ENCODE measurements at places on chromosomes 6 and 20.

DNA sequence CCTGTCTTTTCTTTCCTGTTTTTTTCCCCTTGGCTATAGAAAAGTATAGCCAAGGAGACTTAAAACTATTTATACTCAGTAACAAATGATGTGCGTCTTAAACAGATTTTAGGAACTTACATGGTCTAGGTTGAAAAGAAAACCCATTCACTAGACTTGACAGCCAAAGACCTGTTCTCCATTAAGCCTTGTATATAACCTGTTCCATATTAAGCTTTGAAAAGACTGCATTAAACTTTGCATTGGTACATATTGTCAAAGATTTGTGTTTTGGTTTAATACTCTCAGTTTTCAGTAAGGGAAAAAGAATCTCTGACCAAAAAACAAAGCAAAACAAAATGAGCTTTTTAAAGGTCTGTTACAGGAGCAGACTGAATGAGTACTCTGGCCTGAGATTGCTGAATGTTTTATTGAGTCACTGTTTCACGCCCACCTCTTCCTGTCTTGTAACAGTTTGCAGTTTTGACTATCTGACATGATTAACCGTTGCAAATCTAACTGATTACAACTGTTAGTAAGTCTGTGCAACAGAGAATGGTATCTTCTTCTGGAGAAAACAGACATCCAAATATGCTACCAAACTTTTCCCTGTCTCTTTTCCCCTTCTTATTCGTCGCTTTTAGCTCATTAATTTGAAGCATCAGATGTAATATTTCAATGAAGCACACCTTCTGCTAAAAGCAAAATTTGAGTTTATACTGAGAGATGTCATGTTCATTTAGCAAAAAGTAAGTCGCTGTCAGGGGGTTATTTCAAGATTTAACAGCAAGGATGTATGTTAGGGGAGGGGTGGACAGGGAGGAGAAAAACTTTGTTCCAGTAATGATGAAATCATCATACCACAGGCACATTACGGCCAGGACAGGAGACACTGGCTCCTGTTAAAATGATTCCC is 59.1 kb upstream of the SUPT3H start:
- no peak for DNase-seq

DNA sequence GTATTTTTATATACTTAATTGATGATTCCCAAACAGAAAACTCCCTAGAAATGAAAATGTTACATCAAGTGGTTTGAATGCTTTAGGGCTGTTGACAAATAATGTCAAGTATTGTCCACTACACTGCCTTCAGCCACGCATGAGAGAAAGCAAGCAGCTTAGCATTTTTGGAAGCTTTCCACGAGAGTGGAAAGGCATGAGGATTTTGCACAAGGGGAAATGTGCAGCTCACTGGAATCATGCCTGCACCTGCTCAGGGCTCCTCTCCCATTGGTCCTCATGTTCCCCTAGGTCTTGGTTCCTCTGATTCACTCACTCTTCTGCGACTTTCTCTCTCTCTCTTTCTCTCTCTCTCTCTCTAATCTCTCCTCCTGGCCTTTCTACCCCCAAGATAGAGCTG is 439.5 kb upstream of the CDH4 start:
- DNase-seq, result no peak

- DNase-seq, result no peak
Observed at GRCh38 chr6:139920027-139920775, 545.8 kb upstream of the CITED2 start.

DNA sequence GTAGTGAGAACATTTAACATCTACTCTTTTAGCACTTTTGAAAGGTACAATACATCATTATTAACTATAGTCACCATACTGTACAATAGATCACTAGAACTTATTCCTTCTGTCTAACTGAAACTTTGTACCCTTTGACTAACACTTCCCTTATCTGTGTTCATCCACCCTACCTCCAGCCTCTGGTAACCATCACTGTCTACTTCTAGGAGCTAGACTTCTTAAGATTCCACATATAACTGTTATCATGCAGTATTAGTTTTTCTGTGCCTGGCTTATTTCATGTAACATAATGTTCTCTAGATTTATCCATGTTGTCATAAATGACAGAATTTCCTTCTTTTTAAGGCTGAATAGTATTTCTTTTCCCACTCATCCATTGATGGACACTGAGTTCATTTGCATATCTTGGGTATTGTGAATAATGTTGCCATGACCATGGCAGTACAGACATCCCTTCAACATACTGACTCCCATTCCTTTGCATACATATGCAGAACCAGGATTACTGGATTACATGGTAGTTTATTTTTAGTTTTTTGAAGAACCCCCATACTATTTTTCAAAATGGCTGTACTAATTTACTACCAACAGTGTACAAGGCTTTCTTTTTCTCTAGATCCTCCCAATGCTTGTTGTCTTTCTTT is 135.7 kb downstream of the MOXD1 start:
- no peak for DNase-seq

DNA sequence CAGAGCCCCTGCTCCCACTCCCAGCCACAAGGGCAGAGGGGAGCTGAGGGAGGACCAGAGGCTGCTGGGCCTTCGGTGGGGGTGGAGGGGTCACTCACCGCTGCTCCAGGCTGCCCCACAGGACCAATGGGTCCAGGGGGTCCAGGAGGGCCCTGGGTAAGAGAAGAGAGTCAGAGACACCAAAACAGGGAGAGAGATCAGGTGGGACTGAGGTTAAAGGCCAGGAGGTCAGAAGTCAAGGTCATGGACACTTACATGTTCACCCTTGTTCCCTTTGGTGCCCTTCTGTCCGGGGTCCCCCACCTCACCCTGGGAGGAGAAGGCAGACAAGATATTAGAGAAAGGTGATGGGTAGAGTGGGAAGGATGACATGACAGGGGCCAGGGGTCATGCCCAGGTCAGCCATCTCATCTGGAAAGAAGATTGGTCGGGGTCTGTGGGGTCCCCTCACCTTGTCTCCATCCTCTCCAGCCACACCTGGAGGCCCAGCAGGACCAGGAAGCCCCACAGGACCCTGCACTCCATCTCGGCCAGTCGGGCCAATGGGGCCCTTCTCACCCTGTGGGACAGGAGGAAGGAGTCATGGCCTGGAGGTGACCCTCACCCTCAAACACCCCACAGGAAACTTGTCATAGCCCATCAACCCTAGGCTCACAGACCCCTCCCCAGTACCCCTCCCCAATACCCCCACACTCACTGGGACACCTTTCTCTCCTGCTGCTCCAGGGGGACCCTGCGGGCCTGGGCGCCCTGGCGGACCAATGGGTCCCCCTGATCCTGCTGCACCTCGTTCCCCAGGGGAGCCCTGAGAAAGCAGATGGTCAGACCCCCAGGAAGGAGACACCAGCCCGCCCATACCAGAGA is 21.0 kb downstream of the COL11A2 start:
- no peak for DNase-seq

GRCh38 chr6:136753624-136754023 is 38.7 kb downstream of the MAP3K5 start:
- DNase-seq, result no peak

DNA sequence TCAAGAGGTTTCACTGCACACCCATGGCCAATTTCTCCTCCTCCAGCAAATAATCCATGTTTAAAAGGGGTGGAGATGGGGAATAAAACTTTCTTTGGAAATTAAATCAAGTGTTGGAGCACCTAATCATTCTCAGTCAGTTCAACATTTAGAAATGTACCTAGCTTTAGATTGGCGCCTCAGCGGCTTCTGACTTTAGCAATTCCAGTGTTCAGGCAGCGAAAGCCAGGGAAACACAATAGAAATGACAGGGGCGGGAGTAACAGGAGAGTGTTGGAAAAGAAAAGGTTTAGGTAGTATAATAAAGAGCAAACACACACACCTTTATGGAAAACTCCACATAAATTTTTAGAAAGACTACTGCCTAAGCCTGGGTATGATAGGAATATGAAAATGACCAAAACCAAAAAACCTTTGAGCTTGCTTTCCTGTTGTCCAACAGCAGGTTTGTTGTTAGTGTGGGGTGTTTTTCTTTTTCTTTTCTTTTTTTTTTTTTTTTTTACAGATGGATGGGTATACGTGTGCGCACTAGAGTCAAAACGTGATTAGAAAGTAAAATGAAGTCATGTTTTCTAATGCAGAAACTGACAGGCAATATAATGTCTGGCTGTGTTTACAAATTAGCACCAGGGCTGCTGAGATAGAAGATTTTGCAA is 7.7 kb downstream of the TFAP2A start:
- no peak for DNase-seq

- no peak for DNase-seq
Observed at GRCh38 chr20:22562620-22563019, 21.8 kb downstream of the FOXA2 start.

GRCh38 chr6:69693762-69694161 is 103.0 kb downstream of the LMBRD1 start:
- no peak for DNase-seq

- DNase-seq, result no peak
Observed at GRCh38 chr20:51342510-51343236, 199.8 kb downstream of the NFATC2 start.

DNA sequence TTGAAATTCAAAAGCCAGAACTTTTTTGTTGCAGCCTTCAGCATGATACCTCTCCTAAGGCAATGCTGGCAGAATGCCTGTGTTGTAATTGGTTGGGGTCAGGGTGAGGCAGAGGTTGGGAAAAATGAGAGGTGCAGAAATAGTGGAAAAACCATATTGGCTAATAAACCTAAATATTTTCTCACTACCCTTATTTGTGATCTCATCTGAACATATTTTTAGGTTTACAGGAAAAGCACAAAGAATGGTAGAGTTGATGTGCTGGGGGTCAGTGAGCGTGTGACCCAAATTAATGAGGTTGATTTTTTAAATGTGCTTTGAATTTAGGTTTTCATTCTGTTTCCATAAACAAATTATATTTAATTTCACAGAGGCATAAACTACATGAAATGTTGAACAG is 437.3 kb downstream of the HDGFL1 start:
- no peak for DNase-seq

GRCh38 chr20:872855-873520 is 39.5 kb downstream of the FAM110A start:
- DNase-seq, result no peak

All from stimulated activated CD4-positive, alpha-beta T cell treated with anti-CD3 and anti-CD28 coated beads, Interleukin-1b, Interleukin-23, amount 100 ng/mL, for 4 hours (primary cell).